SW480 (cell line): ENCODE measurements at places on chromosomes 13 and 19.

- DNase-seq, result no peak
Observed at GRCh38 chr13:57825066-57825465, 193.5 kb downstream of the PCDH17 start.

- DNase-seq, result peak; percentile 11
Observed at GRCh38 chr13:109209526-109209925, 576.9 kb downstream of the IRS2 start.

- DNase-seq, result no peak
Observed at GRCh38 chr13:28714651-28715050, 4.1 kb downstream of the SLC46A3 start.

DNA sequence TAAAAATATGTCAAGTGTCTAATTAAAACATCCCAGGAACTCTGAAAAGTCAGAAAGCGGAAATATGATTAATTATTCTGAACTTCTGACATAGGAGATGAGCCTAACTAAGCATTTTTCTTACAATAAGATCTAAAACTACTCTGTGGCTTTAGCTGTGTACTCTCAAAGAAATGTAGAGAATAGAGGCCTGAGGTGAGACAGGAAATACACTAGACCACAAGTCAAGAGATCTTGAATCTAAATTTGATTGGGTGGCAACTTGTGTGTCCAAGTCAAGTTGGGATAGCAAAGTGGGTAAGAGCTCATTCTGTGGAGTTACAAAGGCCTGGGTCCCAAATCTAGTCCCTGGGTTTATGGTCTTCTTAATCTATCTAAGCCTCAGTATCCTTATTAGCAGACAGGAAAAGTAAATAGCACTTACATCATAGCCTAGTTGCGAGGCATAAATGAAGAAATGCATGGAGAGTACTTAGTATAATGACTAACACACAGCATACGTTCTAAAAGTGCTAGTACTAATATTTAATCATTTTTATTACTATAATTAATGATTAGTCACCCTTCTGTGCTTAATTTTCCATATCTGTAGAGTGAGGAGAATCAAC is 9.4 kb upstream of the LRRC63 start:
- no peak for DNase-seq

GRCh38 chr13:28026508-28026907 is 38.0 kb upstream of the URAD start:
- DNase-seq, result no peak

DNA sequence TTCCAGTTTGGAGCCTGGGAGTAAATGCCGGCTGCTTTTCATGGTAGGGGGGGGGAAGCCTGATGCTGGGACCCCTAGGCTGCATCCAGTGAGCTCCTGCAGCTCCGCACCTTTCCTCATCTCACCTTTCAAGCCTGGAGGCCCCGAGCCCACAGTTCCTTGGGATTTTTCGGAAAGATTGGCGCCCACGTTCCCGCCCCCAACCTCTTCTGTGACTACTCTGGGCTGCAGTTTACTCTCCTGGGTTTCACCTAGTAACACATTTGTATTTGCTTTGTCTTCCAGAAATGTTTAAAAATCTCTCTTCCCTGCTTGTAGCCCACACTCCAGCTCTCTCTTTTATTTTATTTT is 51.9 kb upstream of the SPATA13 start:
- no peak for DNase-seq
